ENCODE measurements at places on chromosomes 11 and 22. TPM values are rescaled to one million over a fixed set of nuclear protein-coding genes. Genes with fewer than 3 reads are reported as not detected.

GRCh38 chr22:34903416-34903815, 162.5 kb upstream of the ISX start:
- no peak for DNase-seq

DNA sequence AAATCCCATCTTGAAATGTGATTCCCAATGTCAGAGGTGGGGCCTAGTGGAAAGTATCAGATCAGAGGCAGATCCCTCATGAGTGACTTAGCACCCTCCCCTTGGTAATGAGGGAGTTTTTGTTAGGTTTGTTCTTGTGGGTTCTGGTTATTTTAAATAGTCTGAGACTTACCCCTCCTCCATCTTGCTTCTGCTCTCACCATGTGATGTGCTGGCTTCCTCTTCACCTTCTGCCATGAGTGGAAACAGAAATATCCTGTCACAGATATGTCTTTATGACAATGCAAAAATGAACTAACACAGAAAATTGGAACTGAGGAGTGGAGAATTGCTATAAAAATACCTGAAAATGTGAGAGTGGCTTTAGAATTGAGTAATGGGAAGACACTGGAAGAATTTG, 33.1 kb downstream of the TMEM225 start:
- DNase-seq: no peak

DNA sequence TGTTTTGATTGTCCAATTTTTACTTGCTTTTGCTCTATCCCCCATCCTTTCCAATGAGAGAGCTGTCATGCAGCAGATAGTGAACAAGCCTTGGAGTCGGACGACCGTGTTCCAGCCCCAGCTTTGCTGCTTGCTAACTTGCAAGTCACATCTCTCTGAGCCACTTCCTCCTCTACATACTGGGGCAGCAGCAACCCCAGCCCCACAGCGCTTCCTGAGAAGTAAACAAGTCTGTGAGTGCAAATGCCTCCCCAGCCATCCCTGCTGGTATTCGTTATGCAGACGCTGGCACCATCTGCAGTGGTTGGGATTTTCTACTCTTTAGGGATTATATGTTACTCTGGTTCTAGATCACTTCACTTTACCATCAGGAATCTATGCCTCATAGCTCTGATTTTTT, 35.0 kb downstream of the TPBGL start:
- DNase-seq: no peak

GRCh38 chr22:41939981-41940831, 6.7 kb downstream of the CENPM start:
- no peak for DNase-seq

- DNase-seq: no peak
These were observed 20.1 kb downstream of the PRDM11 start for GRCh38 chr11:45166604-45166897.

GRCh38 chr11:2222451-2222850, 47.9 kb downstream of the ASCL2 start:
- no peak for DNase-seq

DNA sequence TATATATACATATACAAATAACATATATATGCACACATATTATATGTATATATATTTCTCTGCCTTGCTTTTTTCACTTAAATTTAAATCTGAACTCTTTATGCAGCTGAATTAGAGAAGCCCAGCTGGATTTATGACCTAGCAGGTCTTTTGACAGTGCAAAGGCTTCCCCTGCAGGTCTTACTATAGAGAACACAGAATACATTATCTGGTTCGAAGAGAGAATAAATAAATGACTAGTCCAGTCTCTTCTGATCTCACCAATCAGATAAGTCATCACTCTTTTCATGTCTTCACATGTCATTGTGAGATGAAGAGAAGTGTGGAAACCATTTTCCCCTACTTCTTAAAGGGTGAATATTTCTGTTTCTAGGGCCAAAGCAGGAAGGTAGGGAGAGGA, 58.2 kb downstream of the OR10A6 start:
- no peak for DNase-seq

The MS4A15 gene
- total RNA-seq: not detected

The ARHGAP42 gene
- total RNA-seq: 15.8 TPM

Data from A172 (cell line).